CD4-positive, alpha-beta T cell treated with Interferon alpha-2 for 1 hour (primary cell): ENCODE measurements at places on chromosomes 13 and 19.

GRCh38 chr19:20313894-20314293 is 146.9 kb downstream of the ZNF486 start:
- no peak for DNase-seq

DNA sequence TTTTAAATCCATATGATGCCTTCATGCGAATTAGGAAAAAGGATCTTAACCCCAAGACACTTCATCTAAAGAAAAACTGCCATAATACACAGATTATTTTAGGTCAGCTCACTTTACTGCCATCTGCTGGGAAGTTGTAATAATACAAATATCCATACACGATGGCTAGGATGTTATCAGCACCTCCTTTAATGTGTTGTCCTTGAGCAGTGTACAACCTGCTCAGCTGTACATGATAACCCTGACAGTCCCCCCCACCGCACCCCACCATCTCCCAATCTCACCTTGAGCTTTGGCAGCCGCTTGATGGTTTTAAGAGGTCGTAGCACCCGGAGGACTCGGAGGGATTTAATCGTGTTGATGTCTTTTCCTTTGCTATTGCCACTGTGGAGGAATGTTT is 112.2 kb downstream of the IER2 start:
- no peak for DNase-seq

- no peak for DNase-seq
These were observed 166.6 kb downstream of the RAP2A start for GRCh38 chr13:97600458-97601075.

DNA sequence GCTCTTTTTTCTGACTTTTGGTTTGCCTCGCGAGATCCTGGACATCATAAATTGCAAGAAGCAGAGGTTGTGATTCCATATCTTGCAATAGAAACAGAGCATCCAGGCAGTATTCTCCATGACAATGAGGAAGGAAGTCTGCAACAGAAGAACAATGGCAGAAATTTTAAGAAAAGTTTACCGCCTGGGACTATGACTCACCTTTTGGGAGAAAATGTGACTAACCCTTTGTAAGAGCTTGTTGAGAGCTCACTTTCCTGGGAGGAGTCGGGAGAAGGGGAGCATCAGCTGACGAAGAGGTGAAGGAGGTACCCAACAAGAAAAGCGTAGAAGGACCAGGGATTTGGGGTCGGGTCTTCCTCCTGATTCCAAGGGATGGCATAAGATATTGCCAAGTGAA is 34.3 kb upstream of the TNFSF11 start:
- no peak for DNase-seq

DNA sequence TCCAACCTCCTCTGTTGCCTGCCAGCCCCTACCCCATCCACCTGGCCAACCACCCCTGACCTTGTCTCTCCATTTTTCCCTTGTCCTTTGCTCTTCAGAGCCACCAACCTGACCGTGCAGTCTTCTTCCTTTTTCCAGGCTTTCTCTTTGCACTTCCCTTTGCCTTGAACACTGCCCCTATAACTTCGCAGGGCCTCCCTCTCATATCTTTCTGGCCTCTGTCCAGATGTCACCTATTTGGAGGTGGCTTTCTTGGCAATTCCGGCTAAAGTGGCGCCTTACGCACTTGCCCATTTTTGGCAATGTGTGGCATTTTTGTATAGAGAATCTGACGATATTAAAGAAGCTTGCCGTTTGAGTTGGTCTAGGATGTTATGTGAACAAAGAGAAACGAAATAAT is 844 bp downstream of the ZNF543 start:
- DNase-seq, result no peak

GRCh38 chr13:43267916-43268315 is 244.5 kb downstream of the DNAJC15 start:
- no peak for DNase-seq

DNA sequence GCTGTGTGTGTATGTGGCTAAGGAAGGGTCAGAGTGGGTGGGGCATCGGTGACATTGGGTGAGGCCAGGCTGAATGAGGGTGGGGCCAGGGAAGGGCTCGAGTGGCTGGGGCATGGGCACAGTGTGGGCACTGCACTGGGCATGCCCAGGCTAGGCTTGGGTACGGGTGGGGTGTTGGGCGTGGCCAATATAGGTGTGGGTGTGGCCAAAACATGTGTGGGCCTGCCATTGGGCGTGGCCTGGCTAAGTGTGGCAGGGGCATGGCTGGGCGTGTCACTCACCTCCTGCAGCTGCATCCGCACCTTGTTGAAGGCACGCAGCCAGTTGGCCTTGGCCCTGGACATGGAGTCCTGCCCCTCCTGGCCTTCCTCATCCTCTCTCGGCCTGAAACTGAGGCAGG is 33.2 kb downstream of the UNC13A start:
- no peak for DNase-seq

DNA sequence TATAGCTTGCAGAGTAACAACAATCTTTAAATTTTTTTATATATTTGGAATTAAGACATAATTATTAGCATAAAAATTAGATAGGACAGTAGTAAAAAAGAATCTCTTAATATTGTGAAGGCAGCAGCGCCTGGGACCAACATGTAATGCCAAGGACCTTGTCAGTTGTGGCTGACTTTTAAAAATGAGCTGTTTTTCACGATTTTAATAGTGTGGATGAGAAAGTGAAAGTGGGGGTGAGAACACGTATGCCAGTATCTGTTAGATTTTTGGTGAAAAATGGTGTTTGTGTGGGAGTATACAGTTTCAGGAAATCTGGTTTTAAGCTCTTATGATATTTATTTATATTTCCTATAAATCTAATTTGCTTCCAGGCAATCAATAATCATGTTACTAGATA is 125.2 kb downstream of the LMO7 start:
- DNase-seq, result peak; percentile 46

DNA sequence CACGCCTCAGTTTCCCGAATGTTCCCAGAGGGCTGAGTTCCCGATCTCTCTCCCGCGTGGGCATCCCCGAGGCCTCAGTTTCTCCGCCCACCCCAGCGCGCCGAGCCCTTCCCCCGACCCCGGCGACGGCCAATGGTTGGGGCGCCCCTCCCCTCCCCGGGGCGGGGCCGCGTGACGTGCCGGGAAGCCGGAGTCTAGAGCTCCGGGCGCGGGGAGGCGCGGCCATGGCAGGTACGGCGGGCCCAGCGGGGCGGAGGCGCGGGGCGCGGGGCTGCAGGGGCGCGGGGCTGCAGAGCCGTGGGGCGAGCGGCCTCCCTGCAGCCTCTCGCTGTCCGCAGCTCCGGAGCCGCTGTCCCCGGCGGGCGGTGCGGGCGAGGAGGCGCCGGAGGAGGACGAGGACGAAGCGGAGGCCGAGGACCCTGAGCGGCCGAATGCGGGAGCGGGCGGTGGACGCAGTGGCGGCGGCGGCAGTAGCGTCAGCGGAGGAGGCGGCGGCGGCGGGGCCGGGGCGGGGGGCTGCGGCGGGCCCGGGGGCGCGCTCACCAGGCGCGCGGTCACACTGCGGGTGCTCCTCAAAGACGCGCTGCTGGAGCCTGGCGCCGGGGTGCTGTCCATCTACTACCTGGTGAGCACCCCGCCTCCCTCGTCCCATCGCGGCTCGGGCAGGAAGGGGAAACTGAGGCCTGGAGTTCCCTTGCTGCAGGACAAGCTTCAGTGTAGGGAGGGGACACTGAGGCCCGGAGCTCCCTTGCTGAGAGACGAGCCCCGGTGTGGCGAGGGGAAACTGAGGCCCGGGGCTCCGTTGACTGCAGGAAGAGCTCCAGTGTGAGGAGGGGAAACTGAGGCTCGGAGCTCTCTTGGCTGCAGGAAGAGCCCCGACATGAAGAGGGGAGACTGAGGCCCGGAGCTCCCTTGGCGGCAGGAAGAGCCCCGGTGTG is at the start of gene MPND:
MPND (plus strand) TSS at position 193 of the 938 bp plus-strand sequence; CDS start at position 225, 32 bp downstream.
- DNase-seq, result peak; percentile 85

DNA sequence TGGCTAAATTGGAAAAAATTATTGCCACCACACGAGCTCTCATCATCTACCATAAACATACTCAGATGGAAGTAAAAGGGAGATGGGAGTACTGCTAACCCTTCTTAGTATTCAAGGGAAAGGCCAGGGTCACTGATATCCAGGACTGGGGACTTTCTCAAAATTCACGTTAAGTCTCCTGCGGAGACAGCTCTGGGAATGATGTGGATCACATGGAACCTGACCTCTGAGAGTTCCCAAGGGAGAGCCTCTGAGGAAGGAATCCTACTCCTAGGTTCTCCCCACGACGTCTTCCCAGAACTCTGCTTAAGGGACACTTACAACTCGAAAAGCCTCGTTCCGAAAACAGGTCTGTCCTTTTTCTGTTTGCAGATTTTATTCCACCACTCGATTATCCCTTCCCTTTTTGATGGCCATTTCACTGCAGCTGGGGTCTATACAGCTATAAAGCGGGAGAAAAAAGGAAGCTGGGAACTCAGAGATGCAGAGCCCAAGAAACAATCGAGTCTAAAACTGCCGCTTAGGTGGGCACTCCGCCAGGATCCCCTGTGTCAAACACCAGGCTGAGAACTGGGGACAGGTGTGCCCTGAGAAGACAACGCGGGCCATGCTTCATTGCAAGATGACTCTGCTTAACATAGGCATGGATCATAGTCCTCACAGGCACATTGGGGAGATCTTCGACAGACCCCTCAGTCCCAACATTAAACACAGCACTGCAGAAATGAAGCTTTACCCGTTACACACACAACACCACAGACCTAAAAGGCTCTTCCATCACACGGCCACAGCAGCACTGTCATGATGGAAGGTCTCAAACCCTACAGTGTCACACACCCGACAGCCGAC is 823 bp upstream of the ZNF567 start:
- DNase-seq, result no peak

DNA sequence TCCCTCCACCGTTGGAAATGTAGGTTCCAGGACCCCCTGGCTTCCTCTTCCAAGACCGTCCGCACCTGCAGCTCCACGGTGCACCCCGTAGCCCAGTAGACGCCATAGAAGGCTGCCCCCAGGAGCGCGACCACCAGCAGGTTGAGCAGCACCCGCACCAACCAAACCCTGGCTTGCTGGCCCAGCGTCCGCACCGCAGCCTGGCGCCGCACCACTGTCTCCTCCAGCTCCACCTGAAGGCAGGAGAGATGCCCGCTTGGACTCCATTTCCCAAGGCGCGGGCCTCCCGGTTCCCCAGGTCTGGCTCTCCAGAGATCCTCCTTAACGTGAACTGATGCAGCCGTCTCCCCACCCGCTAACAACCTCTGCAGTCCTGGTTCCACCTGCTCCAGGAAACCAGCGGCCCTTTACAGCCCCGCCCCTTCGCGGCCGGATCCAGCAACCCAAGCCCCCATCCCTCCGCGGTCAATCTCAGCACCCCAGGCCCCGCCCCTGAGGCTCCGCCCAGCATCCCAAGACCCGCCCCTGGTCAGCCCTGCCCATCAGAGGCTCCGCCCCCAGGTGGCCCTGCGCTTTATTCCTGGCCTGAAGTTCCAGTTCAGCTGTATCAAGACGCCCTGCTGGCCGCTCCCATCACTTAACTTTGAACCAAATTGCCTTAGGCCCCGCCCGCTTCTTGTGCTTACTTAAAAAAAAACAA is 5.0 kb upstream of the LENG1 start:
- peak; percentile 61 for DNase-seq

GRCh38 chr19:16527334-16527935 is 14.8 kb downstream of the CHERP start:
- no peak for DNase-seq

GRCh38 chr19:31270897-31271296 is 78.3 kb downstream of the TSHZ3 start:
- no peak for DNase-seq

GRCh38 chr19:970695-971094 is 13.4 kb upstream of the WDR18 start:
- no peak for DNase-seq

- DNase-seq, result no peak
These were observed 38.7 kb upstream of the LDLR start for GRCh38 chr19:11050323-11051114.
